Fibroblast of villous mesenchyme (primary cell): ENCODE measurements at places on chromosomes 12 and 14.
A peak's percentile ranks its signal among the peaks of the same experiment; 100 is the strongest.

- DNase-seq: no peak
Observed at GRCh38 chr12:79367032-79367589, 323.7 kb downstream of the PAWR start.

- no peak for DNase-seq
Observed at GRCh38 chr12:26135010-26135420, 10.2 kb upstream of the BHLHE41 start.

- peak; percentile 96 for DNase-seq
Observed at GRCh38 chr14:50344876-50345563, 32.9 kb downstream of the DMAC2L start.

- no peak for DNase-seq
Observed at GRCh38 chr12:28552251-28552970, 362.2 kb downstream of the CCDC91 start.

- DNase-seq: peak; percentile 90
Observed at GRCh38 chr12:14836336-14837210, 6.8 kb downstream of the ART4 start.

GRCh38 chr14:60332046-60332399 lies 83.0 kb downstream of the PPM1A start:
- DNase-seq: no peak

- DNase-seq: no peak
Observed at GRCh38 chr14:62097072-62097471, 334.9 kb downstream of the SNAPC1 start.

DNA sequence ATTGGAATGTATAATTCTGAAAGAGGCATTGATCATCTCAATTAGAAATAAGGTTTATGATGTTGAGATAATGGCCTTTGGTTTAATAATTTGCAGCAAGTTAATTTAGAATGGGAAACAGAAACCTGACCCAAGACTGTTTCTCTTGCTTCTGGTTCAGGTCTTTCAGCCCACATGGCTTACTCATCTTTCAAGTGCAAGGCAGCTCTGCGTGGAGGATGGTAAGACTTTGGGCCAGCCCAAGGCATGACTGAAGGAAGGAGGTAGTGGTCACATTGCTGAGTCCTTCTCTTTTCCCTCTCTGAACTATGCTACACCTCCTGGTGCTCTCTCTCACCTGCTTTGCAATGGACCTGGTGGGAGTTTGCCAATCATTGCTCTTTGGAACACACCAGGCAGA lies 98.7 kb downstream of the CAND1 start:
- no peak for DNase-seq

DNA sequence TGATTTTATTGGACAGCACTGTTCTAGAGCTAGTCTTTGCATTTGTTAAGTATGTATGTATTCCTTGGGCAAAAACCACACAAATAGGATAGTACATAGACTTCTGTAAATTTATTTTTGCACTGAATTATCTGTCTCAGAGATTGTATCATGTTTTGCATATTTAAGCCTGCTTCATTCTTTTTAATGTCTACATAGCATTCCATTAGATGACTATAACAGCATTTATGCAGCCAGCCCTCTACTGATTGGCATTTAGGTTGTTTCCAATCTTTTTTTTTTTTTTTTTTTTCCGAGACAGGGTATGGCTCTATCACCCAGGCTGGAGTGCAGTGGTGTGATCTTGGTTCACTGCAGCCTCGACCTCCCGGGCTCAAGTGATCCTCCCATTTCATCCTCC lies 34.5 kb downstream of the SYNDIG1L start:
- DNase-seq: no peak

GRCh38 chr12:45973526-45973925 lies 16.8 kb downstream of the SCAF11 start:
- DNase-seq: no peak

GRCh38 chr14:103533999-103534575 lies 5.1 kb downstream of the TRMT61A start:
- no peak for DNase-seq

DNA sequence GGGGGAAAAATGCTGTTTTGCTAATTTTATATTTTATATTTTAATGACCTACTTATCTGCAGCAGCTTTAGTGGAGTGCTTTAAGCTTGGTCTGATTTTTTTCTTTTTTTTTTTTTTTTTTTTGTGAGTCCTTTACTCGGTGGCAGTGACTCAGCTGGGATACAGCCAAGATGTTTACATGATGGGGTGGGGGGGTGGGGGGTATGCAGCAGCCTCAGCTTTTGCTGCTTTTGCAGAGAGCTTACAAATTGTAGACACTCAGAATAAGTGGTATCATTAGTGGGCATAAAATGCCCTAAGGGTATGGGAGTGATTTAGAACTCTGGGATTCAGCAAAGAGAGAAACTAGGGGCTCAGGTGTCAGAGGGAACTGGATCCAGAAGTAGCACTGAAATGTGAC lies 38.2 kb upstream of the ARHGAP5 start:
- DNase-seq: peak; percentile 17

- no peak for DNase-seq
Observed at GRCh38 chr14:79586989-79587598, 624.2 kb downstream of the DIO2 start.

GRCh38 chr14:95516554-95517181 lies at the start of gene SYNE3:
SYNE3 (minus strand) TSS chr14:95516650; CDS start chr14:95475821, 40,829 bp downstream.
- peak; percentile 53 for DNase-seq

- no peak for DNase-seq
Observed at GRCh38 chr12:58583940-58584339, 336.4 kb downstream of the LRIG3 start.

GRCh38 chr12:94010307-94010706 lies 138.1 kb upstream of the PLXNC1 start:
- DNase-seq: no peak

DNA sequence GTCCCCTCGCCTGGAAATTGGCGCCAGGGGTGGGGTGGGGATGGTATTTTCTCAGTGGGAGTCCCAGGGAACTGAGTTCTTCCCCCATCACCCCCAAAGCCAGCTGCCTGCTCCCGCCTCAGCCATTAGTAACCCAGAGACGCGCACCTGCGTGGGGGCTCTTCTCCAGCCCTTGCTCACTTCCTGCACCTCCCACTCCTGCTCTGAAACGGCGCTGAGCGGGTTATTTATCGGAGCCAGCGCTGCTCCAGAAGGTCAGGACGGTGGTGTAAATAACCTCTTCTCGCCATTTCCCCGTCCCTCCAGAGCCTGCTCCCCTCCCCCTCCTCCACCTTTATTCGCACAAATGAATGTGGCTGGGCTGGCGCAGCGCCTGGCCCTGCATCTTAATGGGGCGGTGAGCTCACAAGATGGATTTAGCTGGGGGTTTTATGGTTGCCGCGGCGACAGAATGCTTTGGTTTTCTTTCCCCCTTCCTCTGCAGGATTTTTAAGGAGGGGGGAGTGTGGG lies 12.2 kb downstream of the GPR84 start:
- DNase-seq: peak; percentile 68

- DNase-seq: peak; percentile 72
Observed at GRCh38 chr12:31715283-31715825, 13.5 kb downstream of the AMN1 start.

DNA sequence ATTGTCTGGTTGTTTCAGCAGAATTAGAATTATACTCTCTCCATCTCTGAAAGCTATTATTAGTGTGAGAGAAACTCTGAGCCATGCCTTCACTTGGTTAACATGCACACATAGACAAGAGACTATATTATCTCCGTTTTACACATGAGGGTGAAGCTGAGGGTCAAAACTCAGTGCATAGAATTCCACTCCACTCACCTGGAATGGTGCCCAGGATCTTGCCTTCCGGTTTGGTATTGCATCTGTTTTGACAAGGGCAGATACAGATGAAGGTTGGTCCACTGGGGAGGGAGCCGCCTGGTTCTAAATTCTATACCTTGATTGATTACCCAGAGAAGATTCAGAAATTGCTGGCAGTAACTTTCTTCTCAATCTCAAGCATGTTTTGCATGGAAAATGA lies 149.5 kb upstream of the PELI2 start:
- DNase-seq: no peak

- no peak for DNase-seq
Observed at GRCh38 chr12:80690513-80690912, 16.9 kb upstream of the MYF6 start.

DNA sequence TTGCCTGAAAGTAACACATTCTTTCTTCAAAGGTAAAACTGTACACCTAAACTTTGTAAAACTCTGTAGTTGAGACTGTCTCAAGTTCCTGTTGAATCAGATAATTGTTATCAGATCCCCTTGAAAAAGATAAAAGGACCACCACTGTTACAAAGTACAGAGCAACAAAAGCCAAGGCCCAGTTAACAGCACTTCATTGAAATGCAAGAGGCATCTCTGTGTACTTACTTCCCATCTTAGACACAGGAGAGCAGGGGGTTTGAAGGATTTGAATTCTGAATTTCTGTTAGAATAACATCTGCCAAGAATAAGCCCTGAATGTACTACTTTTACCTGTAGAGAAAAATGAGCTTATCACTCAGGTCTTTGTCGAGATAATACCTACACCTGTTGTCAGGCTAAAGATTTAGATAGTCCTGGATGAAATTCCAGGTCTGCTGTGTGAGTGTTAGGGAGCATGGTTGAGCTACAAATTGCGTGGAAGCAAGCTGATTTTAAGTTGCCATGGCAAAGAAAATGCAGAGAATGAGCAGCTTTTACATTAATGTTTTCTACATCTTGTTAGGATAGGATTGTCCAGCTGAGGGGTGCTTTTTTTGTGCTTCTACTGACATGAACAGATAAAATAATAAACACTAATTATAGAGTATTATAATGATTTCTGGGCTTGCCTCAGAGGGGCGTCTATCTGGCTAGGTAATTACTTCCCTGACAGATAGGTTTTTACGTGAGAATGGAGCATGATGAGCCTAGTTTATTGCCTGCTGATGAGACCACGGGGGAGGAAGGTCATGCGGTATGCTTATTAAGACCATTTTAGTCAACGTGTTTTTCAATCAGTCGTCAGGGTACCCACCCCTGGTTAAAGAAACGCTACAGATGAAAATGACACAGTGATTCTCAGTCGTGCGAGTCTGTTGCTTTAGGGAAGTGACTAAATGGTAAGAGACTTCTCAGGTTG lies 309.2 kb downstream of the PAWR start:
- no peak for DNase-seq

DNA sequence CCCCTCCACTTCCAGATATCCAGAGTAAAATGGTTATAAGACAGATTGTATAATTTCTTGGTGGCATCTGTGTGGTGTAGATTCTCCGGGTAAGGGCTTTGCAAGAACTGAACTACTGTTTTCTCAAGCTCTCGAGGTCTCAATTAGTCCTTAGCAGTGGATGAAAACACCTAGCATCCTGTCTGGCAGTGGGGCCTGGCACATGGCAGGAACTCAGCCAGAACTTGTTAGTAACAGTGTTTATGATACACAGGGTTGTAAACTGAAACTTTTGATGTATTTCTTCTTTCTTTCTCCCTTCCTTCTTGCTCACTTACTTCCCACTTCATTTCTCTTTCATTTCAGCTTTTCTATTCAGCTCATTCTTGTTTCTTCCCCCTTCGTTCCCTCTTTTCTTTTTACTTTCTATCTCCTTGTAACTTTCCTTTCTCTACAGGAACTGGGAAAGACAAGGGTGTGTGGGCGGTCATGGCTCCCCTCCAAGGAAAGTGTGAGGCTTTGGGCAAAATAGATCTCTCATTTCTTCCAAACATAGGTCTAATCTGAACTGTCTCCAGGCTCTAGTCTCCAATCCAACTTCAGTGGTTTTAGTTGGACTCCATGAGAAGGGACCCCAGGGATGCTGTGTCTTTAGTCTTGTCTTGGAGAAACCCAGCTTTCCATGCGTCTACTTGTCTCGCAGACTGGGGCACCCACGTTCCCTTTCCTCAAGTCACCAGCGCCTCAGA lies 159.7 kb downstream of the PAH start:
- DNase-seq: no peak

DNA sequence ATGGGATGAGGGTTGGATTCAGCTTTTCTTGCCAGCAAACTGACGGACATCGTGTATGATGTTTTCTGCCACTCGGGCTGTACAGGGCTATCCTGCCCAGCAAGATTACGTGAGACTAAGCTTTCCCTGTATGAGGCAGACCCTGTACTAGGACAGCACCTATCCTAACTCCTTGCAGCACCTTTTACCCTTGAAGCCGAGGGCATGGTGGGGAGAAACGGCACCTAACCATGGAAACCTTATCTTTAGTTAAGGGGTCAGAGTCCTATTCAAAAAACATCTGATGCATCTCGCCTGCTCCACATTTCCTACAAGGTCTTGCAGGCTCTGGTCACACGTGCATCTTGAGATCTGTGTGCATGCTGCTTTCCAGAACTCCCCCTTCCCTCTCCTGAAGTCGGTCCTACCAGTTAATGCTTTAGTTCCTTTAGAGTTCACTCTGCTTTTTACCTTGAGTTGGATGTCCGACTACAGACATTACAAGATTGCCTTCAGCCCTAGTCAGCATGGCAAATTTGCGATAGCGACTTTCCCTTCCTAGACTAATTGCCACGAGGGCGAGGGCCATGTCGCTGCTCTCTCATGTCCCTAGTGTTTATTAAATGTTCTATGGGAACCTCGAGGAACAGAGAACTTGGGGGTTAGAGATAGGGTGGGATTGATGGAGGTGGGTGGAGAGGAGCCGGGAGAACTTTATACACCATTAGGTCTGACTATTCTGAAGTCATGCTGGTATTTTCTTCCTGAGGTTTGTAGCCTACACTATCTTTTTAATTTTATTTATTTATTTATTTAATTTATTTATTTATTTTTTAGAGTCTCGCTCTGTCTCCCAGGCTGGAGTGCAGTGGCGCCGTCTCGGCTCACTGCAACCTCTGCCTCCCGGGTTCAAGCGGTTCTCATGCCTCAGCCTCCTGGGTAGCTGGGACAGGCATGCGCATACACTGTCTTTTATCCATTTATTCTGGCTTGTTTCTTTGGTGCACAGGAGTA lies 6.6 kb downstream of the RAN start:
- DNase-seq: no peak

GRCh38 chr12:97545804-97546203 lies 83.2 kb downstream of the RMST start:
- DNase-seq: no peak

- no peak for DNase-seq
Observed at GRCh38 chr12:29103539-29103974, 45.5 kb upstream of the FAR2 start.

- DNase-seq: no peak
Observed at GRCh38 chr12:57528831-57529555, 6.4 kb downstream of the MBD6 start.

- DNase-seq: peak; percentile 27
Observed at GRCh38 chr12:30753751-30754382, 884 bp downstream of the CAPRIN2 start.

- DNase-seq: no peak
Observed at GRCh38 chr12:122571821-122572220, 44.8 kb downstream of the KNTC1 start.

- peak; percentile 18 for DNase-seq
Observed at GRCh38 chr14:65035049-65035448, 48.4 kb downstream of the FNTB start.

- no peak for DNase-seq
Observed at GRCh38 chr12:11130999-11131398, 3.4 kb downstream of the TAS2R30 start.

- no peak for DNase-seq
Observed at GRCh38 chr12:75913502-75914351, 117.8 kb downstream of the PHLDA1 start.

GRCh38 chr12:110373962-110374611 lies 29.4 kb downstream of the ANAPC7 start:
- no peak for DNase-seq
